NAMALWA (cell line): ENCODE measurements at places on chromosomes 6 and 20.
A peak's percentile ranks its signal among the peaks of the same experiment; 100 is the strongest.

DNA sequence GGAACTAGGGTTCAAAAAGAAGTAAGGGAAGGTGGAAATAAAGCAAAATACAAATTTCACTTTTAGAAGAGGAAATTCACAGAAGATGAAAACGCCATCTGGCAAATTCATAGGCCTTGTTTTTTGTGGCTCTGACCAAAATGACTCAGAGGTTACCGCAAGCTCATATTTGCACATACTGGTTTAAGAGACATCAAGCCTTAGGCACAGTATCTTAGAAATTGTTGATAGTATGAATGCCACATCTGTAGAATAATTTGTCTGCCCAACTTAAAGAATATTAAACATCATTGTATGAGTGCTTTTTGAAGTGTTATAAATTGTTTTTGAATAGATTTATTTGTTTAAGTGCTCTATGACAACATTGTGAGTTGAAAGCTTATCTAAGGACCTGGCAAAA lies 10.6 kb downstream of the TAAR1 start:
- DNase-seq, result peak; percentile 4

DNA sequence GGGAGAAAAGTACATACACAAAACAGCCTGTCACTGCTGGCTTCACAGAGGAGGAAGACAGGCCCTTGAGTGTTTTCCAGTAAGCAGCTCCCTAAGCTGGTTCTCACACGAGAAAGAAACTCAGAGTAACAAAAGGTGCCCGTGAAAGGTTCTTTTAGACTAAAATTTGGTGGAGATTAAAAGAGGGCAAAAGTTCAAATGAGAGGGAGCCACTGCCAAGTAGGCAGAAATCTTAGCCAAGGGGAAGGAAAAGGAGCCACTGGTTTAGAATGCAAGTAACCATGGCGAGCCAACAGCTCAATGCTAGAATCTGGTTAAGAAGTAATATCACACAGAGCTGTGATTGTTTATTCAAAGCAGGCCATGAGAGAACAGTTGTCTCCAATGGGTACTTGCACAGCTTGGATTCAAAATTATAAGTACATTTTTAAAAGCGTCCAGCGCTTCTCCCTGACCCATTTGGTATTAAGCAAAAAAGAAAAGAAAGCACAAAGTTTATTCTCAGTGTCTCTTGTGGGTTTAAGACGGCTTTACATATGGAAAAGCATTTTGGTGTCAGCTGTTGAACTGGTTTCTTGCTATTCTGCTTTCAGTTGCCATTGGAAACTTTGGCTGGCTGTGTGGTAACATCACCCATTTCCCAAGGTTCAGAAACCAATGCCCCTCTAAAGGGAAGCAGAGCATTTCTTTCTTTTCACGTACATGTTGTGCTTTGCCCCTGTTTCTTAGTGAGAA lies 648.5 kb downstream of the RNF144B start:
- no peak for DNase-seq

GRCh38 chr20:22824077-22824476 lies 211.0 kb upstream of the SSTR4 start:
- no peak for DNase-seq

GRCh38 chr6:53335224-53335994 lies 13.3 kb downstream of the ELOVL5 start:
- peak; percentile 73 for DNase-seq

DNA sequence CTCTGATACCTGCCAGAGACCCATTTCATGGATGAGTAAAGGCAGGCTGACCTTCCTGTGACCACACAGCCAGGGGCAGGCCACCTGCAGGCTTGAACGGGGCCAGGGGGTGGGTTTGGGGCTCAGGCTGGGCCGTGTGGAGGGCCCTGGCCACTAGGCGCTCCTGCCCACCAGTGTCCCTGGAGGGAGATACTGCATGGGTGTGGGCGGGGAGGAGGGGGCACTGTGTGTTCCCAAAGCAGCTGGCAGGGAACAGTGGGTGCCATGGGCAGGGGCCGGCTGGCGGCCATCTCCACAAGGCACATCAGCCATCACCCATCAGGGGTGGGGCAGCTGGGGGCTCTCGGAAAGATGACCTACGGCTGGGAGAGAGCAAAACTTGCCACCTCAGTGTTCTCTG lies 15.4 kb downstream of the SRC start:
- DNase-seq, result no peak

GRCh38 chr6:159844737-159845645 lies 44.9 kb downstream of the PNLDC1 start:
- DNase-seq, result no peak

- DNase-seq, result no peak
Measured at GRCh38 chr6:168093071-168093505, 14.1 kb upstream of the FRMD1 start.

DNA sequence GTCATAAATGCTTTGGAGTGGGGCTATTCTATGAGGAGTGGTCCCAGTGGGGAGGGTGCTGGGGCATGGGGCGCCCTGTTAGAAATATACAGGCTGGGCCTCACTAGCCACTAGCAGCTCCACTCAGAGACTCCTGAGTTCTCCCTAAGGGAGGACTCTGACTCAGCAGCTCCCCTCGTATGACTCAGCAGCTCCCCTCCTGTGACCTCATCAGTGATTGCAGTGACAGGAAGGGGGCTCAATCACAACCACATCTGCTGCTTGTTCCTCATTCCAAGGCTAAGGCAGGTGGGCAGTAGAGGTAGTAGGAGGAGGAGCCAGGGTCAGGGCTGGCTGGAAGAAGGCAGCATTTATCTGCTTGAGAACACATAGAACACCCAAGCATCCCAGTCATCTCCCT lies 73.7 kb downstream of the PRND start:
- peak; percentile 16 for DNase-seq

DNA sequence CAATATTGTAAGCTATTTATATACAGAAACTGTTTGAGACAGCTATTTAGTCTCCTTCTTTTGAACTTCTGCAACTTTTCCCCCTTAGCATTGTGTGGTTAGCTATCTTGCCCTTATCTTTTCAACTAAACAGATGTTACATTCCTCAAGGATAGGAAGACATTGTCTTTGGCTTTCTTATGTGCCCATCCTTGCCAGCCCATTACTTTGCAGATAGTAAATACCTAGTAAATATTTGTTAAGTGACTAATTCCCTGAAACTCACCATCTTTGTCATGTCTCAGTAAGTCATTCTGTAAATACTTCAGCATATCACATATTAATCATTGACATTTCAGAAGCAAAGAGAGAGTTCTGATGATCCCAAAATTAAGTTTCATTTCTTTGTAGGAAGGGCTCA lies 69.1 kb upstream of the FLRT3 start:
- no peak for DNase-seq

DNA sequence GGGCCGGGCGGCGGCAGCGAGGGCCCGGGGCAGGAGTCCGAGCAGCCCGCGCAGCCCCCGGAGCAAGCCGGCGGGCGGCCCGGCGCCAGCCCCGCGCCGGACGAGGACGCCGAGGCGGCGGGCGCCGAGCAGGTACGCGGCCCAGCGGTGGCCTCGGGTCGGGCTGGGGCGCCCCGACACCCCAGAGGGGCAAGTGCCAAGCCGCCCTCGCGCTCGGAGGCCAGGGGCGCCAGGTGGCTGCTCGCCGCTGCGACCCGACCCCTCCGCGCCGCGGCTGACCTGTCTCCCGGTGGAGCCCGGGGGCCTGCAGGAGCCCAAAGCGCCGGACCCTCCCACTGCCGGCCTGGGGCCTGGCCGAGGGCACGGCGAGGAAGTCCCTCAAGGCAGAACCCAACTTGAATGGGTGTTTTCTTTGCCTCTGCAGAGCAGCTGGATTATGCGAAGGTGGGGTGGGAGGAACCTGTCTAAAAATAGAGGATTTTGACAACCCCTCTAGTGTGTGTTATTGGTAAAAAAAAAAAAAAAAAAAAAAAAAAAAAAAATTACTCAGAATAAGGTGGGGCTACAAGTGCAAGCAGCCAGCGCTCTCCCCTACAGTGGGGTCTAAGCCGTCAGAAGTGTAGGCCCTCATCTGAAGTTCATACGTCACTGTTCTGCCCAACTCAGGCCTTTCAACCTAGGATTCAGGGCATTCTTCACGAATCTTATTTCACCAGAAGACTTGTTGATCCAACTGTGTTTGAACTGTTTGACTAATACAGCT lies 609 bp downstream of the OGFRL1 start:
- DNase-seq, result peak; percentile 82
